ENCODE measurements at places on chromosomes 11 and 22.

- no peak for DNase-seq
These were observed 30.7 kb downstream of the PIWIL4 start for GRCh38 chr11:94597896-94598295.

- no peak for DNase-seq
These were observed 56.8 kb downstream of the C22orf31 start for GRCh38 chr22:29004647-29005371.

- no peak for DNase-seq
These were observed 192.8 kb downstream of the GRIK4 start for GRCh38 chr11:120704256-120704750.

- DNase-seq = no peak
These were observed 2.8 kb downstream of the SLC17A6 start for GRCh38 chr11:22340701-22341587.

DNA sequence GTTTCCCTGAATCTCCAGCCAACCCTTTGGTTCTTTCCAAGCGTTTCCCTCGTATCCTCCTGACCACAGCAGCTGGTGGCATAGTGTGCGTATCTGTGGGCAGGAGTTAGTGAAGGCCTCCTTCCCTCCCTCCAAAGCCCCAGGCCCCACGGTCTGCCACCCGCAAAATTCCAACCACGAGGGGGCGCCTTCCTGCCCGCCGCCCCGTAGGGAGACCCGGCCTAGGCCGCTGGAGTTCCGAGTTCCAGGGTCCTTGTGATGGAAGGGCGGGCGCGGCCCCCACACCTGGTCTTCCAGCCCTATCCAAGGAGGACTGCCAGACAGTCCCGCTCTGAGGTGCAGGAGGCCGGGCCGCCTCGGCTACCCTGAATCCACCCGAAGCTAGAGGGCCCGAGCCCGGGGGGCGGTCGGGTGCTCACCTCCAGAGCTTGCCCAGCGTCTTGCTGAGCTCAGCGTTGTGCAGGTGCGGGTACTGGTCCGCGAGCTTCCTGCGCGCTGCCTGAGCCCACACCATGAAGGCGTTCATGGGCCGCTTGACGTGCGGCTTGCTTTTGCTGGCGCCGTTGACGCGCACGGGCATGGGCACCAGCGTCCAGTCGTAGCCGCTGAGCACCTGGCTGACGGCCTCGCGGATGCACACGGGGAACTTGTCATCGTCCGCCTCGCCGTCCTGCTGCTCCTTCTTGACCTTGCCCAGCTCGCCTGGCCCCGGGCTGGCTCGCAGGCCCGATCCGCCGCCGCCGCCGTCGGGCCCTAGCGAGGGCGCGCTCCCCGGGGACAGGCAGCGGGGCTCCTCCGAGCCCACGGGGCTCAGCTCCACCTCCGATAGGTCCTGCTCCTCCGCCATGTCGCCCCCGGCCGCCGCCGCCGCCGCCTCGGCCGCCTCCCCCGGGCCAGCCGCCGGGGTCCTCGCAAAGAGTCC, 1.2 kb downstream of the SOX10 start:
- no peak for DNase-seq

All from AG04449 (cell line).